ENCODE measurements at places on chromosomes 11 and 22. TPM values are rescaled to one million over a fixed set of nuclear protein-coding genes. Genes with fewer than 3 reads are reported as not detected.
A peak's percentile ranks its signal among the peaks of the same experiment; 100 is the strongest.

- H3K27me3 ChIP-seq: peaks cover 41% of the 10 kb centered on the region
- no peak overlapping the region for H3K27ac ChIP-seq
- no peak for DNase-seq
- H3K36me3 ChIP-seq: no peaks in the 10 kb centered on the region
- no peak overlapping the region for H3K4me3 ChIP-seq
- no peaks in the 10 kb centered on the region for H3K4me1 ChIP-seq
These were observed 18.5 kb upstream of the CACNG2 start for GRCh38 chr22:36722055-36722454.

DNA sequence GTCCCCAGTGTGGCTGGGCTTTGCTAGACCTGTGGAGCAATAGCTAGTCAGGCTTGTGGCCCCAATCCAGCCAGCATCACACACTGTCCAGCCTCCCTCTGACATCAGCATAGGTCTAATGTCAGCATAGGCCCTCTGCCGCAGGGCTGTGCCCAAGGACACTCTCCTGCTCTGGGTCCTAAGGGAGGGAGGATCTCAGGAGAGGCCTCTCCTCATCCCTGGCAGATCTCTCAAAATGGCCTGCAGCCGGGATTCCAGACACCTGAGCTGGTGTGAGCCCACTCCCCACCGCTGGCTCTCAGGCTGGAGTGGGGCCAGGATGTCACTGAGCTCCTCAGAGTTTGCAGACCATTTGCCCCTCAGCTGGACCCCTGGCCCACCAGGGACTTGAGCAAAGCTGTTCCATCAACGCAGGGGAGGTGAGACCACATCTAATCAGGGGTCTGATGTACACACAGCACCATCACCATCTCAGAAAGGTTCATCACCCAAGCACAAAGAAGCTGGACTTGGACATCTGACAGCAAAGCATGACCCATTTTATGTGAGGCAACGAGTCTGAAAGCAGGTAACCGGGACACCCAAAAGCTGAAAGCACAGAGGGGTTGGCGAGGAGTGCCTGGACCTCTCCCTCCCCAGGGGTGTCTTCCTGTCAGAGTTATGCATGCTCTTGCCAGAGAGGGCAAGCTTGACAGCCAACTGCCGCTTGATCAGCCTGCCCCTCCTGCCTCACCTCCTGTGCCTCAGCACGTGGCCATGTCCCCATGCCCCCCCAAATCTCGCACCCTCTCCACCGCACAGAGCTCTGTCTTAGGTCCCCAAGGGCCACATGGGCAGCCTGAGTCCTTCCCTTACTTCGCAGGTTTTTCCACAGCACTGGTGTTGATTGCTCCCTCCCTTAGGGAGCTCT is 69.7 kb upstream of the SEPTIN5 start:
- no peak overlapping the region for H3K4me3 ChIP-seq
- peaks cover 5% of the 10 kb centered on the region for H3K36me3 ChIP-seq
- no peak overlapping the region for H3K27ac ChIP-seq
- DNase-seq: peak; percentile 10
- H3K4me1 ChIP-seq: no peaks in the 10 kb centered on the region

GRCh38 chr11:108351468-108351867 is 115.9 kb downstream of the C11orf65 start:
- no peak overlapping the region for H3K27ac ChIP-seq
- H3K4me3 ChIP-seq: no peak overlapping the region
- no peaks in the 10 kb centered on the region for H3K4me1 ChIP-seq
- H3K36me3 ChIP-seq: peaks cover 53% of the 10 kb centered on the region
- no peak for DNase-seq

GRCh38 chr11:102564110-102564509 is 33.6 kb upstream of the MMP7 start:
- H3K36me3 ChIP-seq: peaks cover 27% of the 10 kb centered on the region
- H3K27me3 ChIP-seq: no peaks in the 10 kb centered on the region
- peak overlapping the region; percentile 7 for H3K27ac ChIP-seq
- no peak overlapping the region for H3K4me3 ChIP-seq
- peaks cover 40% of the 10 kb centered on the region for H3K4me1 ChIP-seq

GRCh38 chr11:97355230-97355629 is 965.4 kb downstream of the JRKL start:
- H3K4me3 ChIP-seq: no peak overlapping the region
- H3K4me1 ChIP-seq: no peaks in the 10 kb centered on the region
- DNase-seq: no peak
- no peaks in the 10 kb centered on the region for H3K36me3 ChIP-seq
- H3K27me3 ChIP-seq: no peaks in the 10 kb centered on the region
- H3K27ac ChIP-seq: no peak overlapping the region

DNA sequence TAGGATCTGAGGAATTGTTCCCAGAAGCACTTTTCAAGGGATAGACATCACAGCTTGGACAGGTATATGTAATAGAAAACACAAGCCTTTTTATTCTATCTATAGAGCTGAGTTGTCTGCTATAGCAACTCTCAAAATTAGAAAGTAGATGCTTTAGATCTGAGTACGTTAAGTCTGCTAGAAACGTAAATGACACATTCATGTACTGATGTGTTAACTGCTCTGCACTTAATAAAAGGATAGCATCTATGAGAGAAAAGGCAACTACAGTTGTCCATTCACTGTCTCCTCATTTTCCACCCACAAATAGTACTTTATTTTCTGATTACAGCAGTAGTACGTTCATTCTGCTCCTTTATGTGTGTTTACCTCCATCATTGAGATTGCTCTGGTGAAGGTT is 6.0 kb upstream of the STT3A start:
- peaks cover 15% of the 10 kb centered on the region for H3K36me3 ChIP-seq
- H3K4me1 ChIP-seq: peaks cover 4% of the 10 kb centered on the region
- no peak for DNase-seq
- no peaks in the 10 kb centered on the region for H3K27me3 ChIP-seq
- no peak overlapping the region for H3K27ac ChIP-seq

DNA sequence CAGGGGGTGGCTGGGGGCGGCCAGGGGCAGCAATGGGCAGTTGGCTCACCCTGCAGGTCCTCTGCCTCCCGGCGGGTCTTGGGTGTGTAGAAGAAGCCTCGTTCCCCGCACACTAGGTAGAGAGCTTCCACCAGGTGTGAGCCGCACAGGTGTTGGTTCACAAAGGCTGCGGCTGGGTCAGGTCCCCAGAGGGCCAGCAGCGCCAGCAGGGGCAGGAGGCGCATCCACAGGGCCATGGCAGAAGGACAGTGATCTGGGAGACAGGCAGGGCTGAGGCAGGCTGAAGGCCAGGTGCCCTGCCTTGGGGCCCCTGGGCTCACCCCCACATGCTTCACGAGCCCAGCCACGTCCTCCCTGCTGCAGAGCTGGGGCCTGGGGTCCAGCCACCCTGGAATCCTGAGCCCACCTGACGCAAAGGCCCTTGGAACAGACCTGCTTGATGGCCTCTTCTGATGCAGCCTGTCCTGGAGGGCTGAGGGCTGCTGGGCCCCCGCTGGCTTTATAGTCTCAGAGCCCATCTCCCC is at the start of gene INS:
TSS of gene INS (minus strand) at position 474 of the 524 bp plus-strand sequence. CDS start at position 236, 238 bp downstream.
- no peaks in the 10 kb centered on the region for H3K36me3 ChIP-seq
- no peaks in the 10 kb centered on the region for H3K4me1 ChIP-seq
- no peak for DNase-seq
- no peak within 1 kb of the TSS for H3K4me3 ChIP-seq
- no peak within 1 kb of the TSS for H3K27ac ChIP-seq

DNA sequence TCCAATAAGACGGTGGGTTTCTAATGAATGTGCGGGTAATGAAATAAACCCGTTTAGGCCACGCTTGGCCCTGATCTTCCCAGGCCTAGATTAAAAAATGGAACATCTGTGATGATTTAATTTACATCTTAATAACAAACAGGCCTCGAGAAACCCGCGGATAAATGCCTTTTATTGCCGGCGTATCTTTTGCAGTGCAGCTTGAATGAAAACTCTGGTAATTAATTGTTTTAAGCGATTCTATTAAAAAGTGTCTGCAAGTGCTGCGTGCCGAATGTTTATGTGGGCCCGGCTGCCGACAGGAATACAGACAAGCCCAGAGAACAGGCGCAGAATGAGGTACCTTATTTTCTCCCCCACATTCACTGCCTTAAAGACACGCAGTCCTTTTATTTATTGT is 420.7 kb downstream of the MN1 start:
- H3K4me3 ChIP-seq: no peak overlapping the region
- DNase-seq: no peak
- H3K36me3 ChIP-seq: no peaks in the 10 kb centered on the region
- H3K4me1 ChIP-seq: no peaks in the 10 kb centered on the region
- peaks cover 2% of the 10 kb centered on the region for H3K27me3 ChIP-seq
- no peak overlapping the region for H3K27ac ChIP-seq

GRCh38 chr11:32464078-32464477 is 28.7 kb upstream of the WT1 start:
- DNase-seq: no peak
- no peaks in the 10 kb centered on the region for H3K27me3 ChIP-seq
- H3K36me3 ChIP-seq: no peaks in the 10 kb centered on the region

- DNase-seq: no peak
- H3K27ac ChIP-seq: no peak overlapping the region
These were observed 574.3 kb downstream of the NTM start for GRCh38 chr11:131944736-131945135.

DNA sequence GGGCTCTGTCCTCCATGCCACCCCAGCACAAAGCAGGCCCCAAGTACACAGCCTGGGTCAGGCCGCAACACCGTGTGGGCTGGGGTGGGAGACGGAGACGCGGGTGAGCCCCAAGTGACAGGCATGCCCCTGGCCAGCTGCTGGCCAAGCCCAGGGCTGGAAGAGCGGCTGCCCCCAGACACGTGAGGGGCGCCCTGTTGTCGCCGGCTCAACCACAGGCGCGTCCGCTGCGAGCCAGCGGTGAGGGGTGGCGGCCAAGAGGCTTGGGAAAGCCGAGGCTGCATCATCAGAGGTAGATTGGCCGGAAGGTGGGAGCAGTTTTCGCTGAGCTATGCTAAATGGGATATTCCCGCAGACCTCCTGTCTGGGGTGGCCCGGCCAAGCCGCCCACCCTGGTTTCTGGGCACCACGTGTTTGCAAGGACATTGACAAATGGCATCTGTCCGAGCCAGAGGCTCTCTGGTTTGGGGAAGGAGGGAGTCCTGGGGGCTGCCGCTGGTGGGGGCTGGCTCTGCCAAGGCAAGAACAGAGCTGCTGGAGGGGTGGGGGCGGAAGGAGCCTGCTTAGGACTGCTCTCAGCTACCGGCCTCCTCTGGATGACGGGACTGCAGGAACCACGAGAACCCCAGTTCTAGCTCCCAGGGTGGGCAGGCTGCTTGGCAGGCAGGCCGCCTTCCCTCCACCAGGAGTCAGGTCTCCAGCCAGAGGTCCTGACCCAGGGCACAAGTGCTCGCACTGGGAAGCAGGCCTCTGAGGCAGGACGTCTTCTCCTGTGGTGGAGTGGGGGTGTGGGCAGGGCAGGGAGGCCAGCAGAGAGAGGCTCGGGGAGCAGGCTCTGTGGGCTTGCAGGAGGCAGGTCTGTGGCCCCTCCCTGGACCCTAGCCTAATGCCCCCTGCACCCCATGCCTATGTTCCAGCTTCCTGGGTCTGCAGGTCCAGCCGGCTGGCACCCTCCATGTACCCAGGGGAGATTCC is 552 bp downstream of the PRR33 start:
- peak overlapping the region; percentile 78 for H3K27ac ChIP-seq
- H3K36me3 ChIP-seq: peaks cover 32% of the 10 kb centered on the region
- peaks cover 5% of the 10 kb centered on the region for H3K27me3 ChIP-seq
- DNase-seq: peak; percentile 47

- no peak for DNase-seq
- H3K4me3 ChIP-seq: no peak overlapping the region
- no peak overlapping the region for H3K27ac ChIP-seq
- peaks cover 13% of the 10 kb centered on the region for H3K27me3 ChIP-seq
These were observed 27.0 kb downstream of the TSPAN32 start for GRCh38 chr11:2328656-2329354.

GRCh38 chr11:46352063-46352841 is 5.0 kb downstream of the DGKZ start:
- H3K4me3 ChIP-seq: peak overlapping the region; percentile 86
- no peaks in the 10 kb centered on the region for H3K27me3 ChIP-seq
- peaks cover 58% of the 10 kb centered on the region for H3K4me1 ChIP-seq
- H3K36me3 ChIP-seq: peaks cover 11% of the 10 kb centered on the region

DNA sequence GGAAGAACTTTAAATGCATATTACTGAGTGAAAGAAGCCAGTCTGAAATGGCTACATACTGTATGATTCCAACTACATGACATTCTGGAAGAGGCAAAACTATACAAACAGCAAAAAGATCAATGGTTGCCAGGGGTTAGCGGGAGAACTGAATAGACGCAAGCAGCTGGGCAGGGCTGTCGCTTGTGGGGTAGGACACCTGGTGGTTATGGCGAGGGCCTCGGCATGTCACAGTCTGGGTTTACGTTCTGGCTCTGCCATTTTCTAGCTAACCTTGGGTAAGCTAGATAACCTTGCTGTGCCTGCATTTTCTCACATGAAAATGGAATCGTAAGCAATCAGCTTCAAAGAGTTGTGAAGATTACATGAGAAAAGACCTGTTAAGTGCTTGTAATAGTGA is 55.2 kb upstream of the SYT13 start:
- H3K36me3 ChIP-seq: no peaks in the 10 kb centered on the region
- H3K4me3 ChIP-seq: no peak overlapping the region

- H3K27ac ChIP-seq: no peak overlapping the region
- H3K4me3 ChIP-seq: no peak overlapping the region
- peaks cover 2% of the 10 kb centered on the region for H3K4me1 ChIP-seq
- H3K27me3 ChIP-seq: peaks cover 9% of the 10 kb centered on the region
- H3K36me3 ChIP-seq: no peaks in the 10 kb centered on the region
These were observed 51.0 kb upstream of the SEPTIN5 start for GRCh38 chr22:19663286-19663815.

DNA sequence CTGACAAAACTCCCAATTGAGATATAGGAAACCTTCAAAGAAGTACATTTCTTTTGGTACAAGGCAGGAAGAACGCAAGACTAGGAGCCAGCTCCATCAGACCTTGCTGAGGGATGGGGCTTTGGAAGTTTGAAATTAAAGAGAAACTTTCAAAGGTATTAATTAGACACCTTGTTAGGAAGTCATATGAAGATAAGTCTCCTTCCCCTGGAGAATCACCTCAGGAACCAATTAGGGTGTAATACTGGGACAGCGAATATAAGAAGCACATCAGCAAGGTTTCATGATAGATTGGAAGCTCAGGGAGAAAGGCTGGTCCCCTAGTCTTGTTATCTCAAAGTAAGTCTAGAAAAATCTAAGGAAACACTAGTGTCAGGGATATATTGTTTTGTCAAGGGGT is at the start of gene OR9Q2:
TSS of gene OR9Q2 (plus strand) at position 301 of the 400 bp plus-strand sequence. CDS start 1,421 bp downstream, outside the sequence.
- DNase-seq: no peak
- no peak within 1 kb of the TSS for H3K27ac ChIP-seq
- no peaks in the 10 kb centered on the region for H3K4me1 ChIP-seq
- H3K36me3 ChIP-seq: no peaks in the 10 kb centered on the region
- H3K27me3 ChIP-seq: peaks cover 4% of the 10 kb centered on the region

- no peak overlapping the region for H3K4me3 ChIP-seq
- DNase-seq: no peak
- H3K4me1 ChIP-seq: no peaks in the 10 kb centered on the region
- peaks cover 6% of the 10 kb centered on the region for H3K27me3 ChIP-seq
- no peaks in the 10 kb centered on the region for H3K36me3 ChIP-seq
These were observed 49.8 kb downstream of the CLMP start for GRCh38 chr11:123145220-123145619.

- no peaks in the 10 kb centered on the region for H3K27me3 ChIP-seq
- peaks cover 22% of the 10 kb centered on the region for H3K36me3 ChIP-seq
- H3K4me1 ChIP-seq: peaks cover 25% of the 10 kb centered on the region
- peak; percentile 62 for DNase-seq
These were observed 2.6 kb upstream of the SUN2 start for GRCh38 chr22:38758276-38758945.

OSM gene
- 125 TPM for total RNA-seq

RABL2B gene
- total RNA-seq: 38.4 TPM

SLN gene
- total RNA-seq: not detected

TIGD3 gene
- total RNA-seq: 0.97 TPM

KCNJ4 gene
- not detected for total RNA-seq

SHANK3 gene
- 0.06 TPM for total RNA-seq

Data from activated naive CD8-positive, alpha-beta T cell treated with anti-CD3 and anti-CD28 coated beads, Interleukin-2, amount 10 ng/mL, durations not matched to agents 7 days and 5 days (primary cell).